ENCODE measurements at places on chromosomes 12 and 14.

DNA sequence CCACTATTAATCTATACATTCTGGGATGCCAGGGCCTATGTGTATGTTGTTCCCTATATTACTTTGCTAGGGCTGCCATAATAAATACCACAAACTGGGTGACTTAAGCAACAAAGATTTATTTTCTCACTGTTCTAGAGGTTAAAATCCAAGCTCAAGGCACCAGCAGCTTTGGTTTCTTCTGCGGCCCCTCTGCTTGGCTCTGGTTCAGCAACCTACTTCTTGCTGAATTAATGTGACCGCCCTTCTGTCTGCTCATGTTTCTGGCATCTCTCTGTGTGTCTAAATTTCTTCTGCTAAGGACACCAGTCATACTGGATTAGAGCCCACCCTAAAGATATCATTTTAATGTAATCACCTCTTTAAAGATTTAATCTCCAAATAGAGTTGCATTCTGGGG is 84.7 kb downstream of the ZNF664 start:
- no peak for DNase-seq

- no peak for DNase-seq
These were observed 11.9 kb downstream of the SLCO1B3 start for GRCh38 chr12:20822415-20822814.

DNA sequence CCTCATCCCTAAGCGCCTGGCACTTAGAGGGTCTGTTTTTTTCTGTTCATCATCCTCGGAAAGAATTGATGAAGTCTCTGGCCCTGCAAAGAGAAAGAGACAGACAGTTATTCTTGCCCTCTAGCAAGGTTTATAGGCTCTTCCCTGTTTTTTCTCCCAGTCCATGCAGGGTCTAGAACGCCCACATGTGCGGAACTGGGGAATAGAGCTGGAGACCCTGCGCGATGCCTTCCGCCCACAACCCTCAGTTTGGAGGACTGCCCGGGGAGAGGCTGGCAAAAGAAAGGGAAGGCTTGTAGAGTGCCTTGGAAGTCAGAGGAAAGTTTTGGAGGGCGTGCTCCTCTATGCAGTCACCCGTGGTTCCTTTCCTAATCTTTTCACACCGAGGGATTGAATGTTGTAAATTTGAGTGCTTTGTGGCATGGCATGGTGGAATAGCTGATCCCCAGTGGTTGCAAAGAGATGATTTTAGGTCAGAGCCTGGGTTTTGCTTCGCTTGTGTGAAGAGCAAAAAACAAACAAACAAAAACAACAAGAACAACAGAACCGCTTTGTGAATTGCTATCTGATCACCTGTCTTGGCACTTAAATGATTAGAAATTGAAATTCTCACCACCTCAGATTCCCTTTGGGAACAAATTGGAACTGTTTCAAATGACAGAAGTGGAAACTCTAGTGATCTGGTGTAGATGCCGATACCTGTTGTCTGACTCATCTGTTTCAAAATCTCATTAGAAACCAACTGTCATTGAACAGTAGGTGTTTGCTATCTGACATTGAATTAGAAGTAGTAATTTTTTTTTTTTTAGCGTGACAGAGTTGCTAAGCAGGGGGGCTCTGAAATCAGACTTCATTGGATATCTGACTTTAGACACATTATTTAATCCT is 947 bp downstream of the GAS2L3 start:
- DNase-seq = peak; percentile 78

DNA sequence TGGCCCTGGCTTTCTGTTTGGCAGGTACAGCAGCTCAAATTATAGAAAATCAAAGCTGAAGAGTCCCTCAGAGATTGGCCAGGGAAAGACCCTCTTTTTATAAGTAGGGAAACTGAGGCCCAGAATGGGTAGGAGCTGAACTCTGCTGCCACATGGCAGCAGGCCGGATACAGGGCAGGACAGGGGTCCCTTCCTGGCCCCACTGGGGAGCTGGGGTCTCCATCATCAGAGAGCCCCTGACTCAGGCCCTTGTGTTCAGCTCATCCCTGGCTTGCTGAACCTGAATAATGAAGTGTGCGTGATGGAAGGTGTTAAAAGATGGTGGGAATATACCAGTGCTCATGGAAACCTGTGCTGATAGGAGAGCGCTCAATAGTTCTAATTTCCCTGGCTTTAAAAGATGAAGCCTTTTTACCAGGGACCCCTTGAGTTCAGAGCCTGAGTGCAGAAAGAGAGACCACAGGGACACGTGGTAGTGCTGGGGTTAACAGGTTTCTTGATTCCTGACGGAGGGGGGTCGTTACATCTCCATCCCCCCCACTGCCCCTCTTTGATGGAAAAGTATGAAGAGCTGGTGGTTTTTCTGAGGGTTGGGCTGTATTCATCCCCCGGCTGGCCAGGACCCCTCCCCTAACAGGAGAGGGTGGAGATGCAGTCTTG is 4.4 kb downstream of the DLK1 start:
- DNase-seq = no peak

DNA sequence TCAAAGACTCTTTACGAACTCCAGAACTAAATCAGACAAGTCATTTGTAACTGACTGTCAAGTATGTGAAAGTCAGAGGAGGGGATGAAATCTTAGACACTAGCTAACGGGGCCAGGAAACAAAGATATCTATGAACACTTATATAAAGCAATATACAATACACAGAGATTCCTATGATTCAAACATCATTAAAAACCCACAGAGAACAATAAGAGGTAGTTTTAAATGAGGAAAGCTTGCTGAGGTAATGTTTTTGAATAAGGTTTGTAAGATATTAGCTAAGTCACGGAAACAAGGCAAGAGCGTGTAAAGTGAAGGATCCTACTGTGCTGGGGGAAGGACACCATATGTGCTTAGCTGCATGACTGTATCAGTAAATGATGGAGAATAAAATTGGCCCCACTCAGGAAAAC is 36.7 kb downstream of the SAV1 start:
- DNase-seq = no peak
